Stromal cell of bone marrow (primary cell): ENCODE measurements at places on chromosomes 2 and 18.

GRCh38 chr2:20099780-20100179, 48.4 kb upstream of the LAPTM4A start:
- no peak for DNase-seq

- DNase-seq: peak; percentile 9
These were observed 130.6 kb downstream of the USP34 start for GRCh38 chr2:61340242-61340641.

DNA sequence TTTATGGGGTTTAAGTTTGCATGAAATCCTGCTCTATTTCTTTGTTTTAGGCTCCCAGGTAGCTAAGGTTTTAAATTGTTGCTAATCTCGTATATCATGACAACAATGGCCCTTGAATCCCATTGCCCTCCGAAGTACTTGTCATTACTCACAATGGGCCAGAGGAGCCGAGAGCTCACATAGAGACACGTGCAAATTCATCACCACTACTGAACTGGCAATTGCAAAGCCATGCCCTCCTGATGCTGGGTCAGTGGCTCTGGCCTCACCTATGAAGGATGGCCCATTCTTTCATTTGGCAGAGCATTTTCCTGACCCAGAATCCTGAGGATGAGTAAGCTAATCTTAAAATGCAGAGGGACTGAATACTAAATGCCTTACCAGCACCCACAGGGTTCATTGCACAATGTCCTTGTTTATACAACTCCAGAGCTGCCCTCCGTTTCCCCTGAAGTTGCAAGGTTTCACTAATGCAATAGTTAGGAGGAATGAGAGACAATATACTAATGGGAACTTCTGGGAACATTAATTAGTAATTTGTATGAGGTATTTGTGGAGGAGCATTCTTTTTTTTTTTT, 71.6 kb upstream of the GAREM1 start:
- no peak for DNase-seq

DNA sequence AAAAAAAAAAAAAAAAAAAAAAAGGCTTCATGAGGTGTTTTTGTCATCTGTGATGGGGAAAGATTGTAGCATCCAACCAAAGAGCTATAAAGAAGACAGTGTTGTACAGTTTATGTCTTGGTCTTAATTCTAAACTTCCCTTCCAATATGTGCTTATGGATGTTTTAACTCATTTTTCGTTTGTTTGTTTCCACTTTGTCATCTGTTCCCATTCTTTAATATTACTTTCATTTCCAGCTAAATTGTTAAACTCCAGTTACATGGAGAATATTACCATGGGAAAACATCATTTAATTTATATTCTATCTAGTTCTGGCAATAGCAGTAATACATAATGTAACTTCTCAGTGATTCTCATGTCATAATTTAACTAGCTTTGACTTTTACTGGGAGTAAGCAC, 344.1 kb upstream of the NRP2 start:
- DNase-seq: no peak

GRCh38 chr18:73688851-73689711, 458.6 kb downstream of the FBXO15 start:
- peak; percentile 63 for DNase-seq

- no peak for DNase-seq
These were observed 405 bp downstream of the PPP3R1 start for GRCh38 chr2:68251855-68252399.

- DNase-seq: no peak
These were observed 603 bp downstream of the ATAD2B start for GRCh38 chr2:23926290-23926749.

DNA sequence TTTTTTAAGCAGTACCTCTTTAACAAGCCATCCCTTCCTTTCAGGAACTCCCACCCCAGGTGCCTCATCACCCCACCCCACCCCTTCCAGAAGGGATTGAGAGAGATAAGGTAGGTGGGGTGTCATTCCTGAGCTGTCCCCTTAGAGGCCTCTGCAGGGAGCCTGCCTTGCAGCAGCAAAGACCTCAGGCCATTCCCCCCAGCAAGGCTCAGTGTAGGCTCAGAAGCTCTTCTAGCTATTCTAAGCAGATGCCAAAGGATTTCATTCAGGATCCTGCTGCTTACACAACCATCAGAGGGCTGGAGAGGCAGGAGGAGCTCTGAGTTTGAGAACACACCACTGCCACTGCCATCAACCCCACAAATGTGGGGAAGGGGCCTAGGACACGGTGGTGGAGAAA, 5.8 kb upstream of the FIGLA start:
- DNase-seq: no peak

DNA sequence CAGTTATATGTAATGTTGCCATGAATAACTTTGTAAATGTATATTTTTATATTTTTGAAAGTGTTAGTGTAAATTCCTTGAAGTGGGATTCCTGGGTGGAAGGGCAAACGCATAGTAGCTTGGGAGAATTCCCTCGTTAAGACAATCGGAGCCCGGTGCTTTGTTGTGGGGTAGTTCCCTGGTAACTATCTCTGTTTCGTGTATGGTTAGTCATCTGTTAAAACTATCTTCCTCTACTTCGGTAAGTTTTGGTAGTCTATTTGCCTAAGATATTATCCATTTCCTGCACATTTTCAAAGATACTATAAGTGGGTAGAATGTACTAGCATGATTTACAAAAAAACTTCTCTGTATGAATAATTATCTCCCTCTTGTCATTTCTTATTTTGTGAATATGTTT, 113.8 kb upstream of the NRXN1 start:
- DNase-seq: no peak

- DNase-seq: no peak
These were observed 444.9 kb upstream of the MAP2 start for GRCh38 chr2:208978946-208979345.

- no peak for DNase-seq
These were observed 503 bp downstream of the ANXA4 start for GRCh38 chr2:69742322-69742952.

GRCh38 chr2:125656190-125656589, 999.8 kb upstream of the GYPC start:
- no peak for DNase-seq

DNA sequence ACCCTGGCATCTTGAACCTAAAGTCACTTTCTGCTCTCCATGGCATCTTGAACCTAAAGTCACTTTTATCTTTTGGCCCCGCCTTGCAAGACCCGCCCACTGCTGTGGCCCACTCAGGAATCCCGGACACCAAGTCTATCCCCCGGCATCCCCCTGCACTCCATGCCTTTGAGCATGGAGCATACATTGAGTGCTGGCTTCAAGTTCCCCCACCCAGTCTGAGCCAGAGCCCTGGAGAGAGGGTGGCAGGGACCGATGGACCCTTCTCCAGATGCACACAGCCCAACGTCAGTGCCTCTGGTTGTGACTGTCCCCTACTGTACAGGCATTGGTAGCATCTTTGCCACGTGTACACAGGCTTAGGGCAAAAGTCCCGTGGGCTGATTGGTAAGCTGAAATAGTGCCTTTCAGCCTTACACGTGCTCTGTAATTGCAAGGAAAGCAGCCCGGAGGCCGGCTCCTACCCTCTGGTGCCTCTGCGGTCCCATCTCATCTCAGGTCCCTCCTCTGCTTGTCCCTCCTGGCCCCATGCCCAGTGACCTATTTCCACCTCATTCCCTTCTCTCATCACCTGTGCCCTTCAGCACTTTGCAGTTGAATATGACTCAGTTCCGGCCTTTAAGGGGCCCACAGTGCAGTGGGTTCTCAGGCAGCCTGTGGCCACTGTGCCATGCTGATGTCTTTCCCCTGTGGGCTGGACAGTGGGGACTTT, 154.0 kb downstream of the INHBB start:
- DNase-seq: no peak

- DNase-seq: no peak
These were observed 63.4 kb downstream of the PMAIP1 start for GRCh38 chr18:59963229-59963628.

DNA sequence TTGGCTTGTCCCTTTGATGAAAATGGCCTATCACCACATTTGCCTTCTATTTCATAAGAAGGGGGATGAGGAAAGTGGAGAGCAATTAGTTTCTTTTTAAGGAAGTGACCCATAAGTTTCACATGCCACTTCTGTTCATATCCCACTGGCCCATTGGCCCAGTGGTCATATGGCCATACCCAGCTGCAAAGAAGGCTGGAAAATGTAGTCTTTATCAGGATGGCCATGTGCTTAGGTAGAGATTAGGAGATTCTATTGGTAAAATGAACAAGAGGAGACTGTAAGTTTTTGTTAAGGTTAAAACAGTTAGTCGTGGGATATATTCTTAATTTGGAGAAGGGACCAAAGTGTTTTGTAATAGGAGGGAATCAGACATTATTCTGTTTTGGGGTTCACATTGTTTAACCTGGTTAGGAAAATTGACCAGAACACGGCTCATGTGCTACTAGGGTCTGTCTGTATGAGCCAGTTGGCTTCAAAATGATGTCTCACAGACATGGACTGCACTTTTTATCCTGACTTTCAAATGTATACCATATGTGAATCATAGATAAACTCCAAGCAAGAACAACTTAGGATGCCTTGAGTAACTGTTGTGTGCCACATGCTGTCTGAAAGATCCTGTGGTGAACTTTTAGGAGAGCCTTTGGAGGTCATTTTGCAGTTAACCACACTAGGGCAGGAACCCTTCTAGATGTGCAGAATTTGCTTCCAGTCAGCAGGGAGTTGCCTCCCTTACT, 17.3 kb downstream of the PLCL1 start:
- DNase-seq: no peak

- no peak for DNase-seq
These were observed 280.2 kb downstream of the SP3 start for GRCh38 chr2:173684896-173685459.

- no peak for DNase-seq
These were observed 420.2 kb downstream of the THSD7B start for GRCh38 chr2:137185378-137186078.

GRCh38 chr18:59052965-59053820, 86.5 kb upstream of the SEC11C start:
- DNase-seq: no peak

DNA sequence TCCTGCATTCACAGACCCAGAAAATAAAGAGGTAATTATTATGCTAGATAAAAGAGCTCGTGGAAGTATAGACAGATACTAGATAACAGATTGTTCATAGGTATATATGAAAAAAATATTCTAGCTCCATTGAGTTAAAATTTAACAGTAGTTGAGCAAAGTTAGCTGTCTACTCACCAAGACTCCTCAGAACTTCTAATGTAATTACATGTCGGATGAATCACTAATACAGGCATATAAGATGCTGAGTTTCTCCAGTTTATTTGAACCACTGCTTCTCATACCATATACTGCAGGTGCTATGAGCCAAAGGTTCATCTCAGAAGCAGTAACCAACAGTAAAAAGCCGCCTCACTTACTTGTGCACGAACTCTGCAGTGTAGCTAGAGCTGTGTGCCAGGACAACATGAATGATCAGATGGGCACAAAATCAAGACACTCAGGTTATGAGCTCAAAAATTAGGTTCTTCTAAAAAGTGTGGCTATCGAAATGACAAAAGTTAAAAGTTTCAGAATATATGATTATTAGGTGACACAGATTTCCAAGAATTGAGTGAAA, 373.4 kb downstream of the NCKAP5 start:
- no peak for DNase-seq

GRCh38 chr2:195307751-195308150, 349.3 kb upstream of the SLC39A10 start:
- DNase-seq: no peak

GRCh38 chr18:23861805-23862470, 152.6 kb upstream of the TTC39C start:
- DNase-seq: peak; percentile 82

DNA sequence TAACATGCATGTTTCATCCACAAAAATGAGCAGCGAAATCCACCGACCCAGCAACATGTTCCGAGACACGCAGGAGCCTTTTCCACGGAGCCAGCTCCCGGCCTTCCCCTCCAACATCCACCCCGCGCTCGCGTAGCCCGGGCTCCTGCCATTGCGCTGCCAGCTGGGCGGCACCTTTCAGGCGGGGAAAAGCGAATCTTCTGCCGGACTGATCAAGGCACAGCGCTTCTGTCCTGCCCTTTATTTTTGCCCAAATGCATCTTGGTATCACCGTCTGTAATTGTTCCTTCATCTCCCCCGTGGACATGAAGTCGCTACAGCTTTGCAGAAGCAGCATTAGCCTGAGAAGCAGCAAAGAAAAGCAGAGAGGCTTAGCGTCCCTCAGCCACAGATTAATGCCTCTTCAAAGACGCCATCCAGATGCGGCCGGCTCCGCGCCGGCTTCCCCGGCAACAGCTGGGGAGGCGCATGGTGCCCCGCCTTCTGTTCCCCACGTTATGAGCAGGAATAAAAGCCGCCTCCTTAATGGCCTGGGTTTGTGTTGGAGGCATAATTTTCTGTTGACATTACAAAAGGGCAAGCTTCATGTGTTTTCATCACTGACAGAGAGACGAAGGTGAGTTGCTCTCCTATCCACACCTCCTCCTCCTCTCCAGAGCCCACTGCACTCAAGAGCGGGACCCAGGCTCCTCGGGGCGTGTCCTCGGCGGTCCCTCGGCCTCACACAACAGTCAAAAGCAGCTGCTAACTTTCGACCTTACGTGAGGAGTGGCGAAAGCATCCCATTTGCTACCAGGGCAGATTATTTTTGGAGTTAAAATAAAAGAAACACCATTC, 122.1 kb upstream of the SALL3 start:
- DNase-seq: no peak

- DNase-seq: no peak
These were observed 22.4 kb upstream of the PTPRM start for GRCh38 chr18:7544686-7545085.

GRCh38 chr2:56656826-56657225, 473.0 kb downstream of the CCDC85A start:
- DNase-seq: no peak

DNA sequence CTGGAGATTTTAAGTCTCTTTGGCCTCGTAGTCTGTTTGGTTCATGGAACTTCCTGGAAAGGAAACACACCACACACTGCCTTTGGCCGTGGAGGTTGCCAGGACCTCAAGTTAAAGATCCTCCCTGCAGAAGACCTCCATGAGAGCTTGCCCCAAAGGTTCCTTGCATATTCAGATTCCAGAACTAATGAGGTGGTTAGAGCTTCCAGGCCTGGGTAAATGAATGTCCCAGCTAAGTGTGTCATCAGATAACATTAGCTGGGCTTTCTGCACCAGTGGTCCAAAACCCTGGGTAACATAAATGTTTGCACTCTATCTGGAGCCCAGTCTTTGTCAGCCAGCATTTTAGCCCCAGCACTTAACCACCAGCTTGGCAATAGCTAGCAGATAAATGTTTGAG, 122.1 kb upstream of the EML6 start:
- no peak for DNase-seq

DNA sequence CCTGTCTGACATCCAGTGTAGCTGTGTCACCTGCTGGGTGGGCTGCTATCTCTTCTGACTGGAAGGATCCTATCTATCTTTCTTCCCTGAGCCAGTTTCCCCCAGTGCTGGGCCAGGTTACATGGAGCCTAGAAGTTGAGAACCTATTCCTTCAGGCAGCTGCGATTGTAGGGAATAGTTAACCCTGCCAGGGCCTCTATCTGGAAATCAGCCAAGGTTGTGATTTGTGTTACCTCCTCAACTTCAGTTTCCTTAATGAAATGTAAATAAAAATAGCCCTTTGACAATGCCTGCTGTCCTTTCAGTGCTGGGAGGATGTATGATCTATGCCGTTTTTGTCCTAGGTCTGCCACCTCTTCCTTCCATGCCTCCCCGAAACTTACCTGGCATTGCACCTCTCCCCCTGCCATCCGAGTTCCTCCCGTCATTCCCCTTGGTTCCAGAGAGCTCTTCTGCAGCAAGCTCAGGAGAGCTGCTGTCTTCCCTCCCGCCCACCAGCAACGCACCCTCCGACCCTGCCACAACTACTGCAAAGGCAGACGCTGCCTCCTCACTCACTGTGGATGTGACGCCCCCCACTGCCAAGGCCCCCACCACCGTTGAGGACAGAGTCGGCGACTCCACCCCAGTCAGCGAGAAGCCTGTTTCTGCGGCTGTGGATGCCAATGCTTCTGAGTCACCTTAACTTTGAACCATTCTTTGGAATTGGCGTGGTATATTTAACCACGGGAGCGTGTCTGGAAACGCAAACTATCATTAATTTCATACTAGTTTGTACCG, 36.6 kb downstream of the GORASP2 start:
- DNase-seq: no peak
